Left ventricle myocardium inferior (tissue), 1 donor: ENCODE measurements at places on chromosomes 2 and 18.

DNA sequence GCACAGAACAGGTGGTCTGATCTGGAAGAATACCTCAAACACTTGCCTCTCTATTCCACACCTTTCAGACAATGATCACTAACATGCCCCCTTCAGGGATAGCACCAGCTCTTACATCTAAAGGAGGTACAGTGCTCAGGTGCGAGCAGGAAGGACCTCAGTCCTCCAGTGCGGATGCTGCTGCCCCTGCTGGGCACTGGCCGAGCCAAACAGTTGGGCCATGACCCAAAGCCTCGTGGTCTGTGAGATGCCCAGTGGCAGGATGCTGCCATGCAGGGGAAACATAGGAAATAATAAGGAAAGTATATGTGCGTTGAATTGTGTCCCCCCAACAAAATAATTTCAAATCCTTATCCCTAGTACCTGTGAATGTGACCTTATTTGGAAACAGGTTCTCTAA is 243.7 kb downstream of the NDUFA10 start:
- no peak for DNase-seq

DNA sequence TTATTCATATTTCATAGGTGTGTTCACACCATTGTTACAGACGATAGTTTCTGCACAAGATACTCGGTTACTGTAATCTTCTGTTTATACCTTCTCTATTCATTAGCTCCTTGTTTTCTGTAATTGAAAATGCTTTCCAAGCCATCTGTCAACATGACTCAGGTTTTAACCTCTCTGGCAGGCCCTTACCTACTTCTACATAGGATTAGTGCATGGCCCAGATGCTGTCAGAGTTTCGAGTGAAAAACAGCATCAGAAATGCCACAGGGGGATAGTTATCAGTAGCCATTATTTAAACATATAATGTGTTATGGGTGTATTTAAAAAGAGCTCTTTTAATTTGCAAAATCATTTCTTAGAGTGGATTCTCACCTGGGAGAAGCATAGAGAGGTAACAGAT is 596.4 kb downstream of the FBXO15 start:
- DNase-seq: no peak

GRCh38 chr2:236632295-236633218 is 62.9 kb downstream of the ACKR3 start:
- no peak for DNase-seq

- DNase-seq: no peak
These were observed 57.8 kb upstream of the NEUROD1 start for GRCh38 chr2:181738074-181738473.

- DNase-seq: no peak
These were observed 340.3 kb downstream of the PLCL1 start for GRCh38 chr2:198144660-198145059.

GRCh38 chr2:54977149-54977548 is 73.1 kb downstream of the RTN4 start:
- no peak for DNase-seq

DNA sequence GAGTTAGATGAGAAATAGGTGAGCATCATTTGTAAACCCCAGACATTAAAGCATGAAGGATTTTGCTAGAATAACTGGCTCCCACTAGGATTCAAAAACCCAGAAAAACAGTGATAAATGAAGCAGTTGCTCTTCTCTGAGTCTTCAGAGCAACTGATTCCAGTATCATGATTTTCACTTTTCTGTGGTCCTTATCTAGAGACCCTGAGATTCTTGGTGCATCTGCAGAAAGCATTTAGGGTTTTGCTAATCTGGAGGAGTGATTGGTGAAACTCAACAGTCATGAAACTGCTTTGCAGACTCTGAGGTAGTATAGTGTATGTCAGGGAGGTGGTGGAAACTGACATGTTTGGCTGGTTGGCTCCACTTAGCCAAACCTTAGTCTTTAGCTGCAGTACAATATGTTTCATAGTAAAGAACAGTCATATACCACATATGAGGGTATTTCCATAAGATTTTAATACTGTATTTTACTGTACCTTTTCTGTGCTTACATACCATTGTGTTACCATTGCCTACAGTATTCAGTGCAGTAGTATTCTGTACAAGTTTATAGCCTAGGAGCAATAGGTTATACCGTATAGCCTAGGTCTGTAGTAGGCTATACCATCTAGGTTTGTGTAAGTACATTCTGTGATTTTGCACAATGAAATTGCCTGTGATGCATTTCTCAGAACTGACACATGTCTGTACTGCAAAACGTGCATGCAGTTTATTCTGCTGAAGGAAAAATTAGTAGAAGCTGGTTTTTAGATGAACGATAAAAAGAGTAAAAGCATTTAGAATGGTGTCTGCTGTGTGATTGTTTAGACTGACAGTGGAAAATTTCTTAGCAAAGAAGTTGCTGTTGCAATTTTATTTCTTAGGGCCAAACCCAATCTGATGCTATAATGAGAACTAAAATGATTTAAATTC is 23.8 kb downstream of the EML4 start:
- DNase-seq: no peak

GRCh38 chr2:63590626-63591408 is 2.1 kb downstream of the MDH1 start:
- DNase-seq: no peak

GRCh38 chr2:37748541-37748940 is 77.1 kb upstream of the CDC42EP3 start:
- DNase-seq: no peak

DNA sequence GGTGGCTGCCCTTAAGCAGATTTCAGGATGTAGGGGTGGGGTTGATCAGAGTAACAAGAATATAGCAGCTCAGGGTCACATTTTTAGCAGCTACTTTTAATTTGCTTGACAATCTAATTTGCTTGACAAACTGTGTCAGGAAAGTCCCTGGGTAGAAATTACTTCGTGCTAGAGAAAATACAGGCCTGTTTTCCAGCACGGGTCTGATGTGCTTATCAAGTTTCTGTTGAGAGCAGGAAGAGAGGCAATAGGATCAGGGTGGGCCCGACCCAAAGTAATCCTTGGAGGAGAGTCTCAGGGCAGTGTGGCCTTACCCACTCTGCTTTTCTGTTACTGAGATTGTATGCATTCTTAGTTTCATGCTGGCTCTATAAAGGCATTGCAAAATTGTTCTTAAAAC is 221.5 kb downstream of the TSN start:
- DNase-seq: no peak

- DNase-seq: no peak
These were observed 23.6 kb downstream of the KCNE4 start for GRCh38 chr2:223075301-223076270.

DNA sequence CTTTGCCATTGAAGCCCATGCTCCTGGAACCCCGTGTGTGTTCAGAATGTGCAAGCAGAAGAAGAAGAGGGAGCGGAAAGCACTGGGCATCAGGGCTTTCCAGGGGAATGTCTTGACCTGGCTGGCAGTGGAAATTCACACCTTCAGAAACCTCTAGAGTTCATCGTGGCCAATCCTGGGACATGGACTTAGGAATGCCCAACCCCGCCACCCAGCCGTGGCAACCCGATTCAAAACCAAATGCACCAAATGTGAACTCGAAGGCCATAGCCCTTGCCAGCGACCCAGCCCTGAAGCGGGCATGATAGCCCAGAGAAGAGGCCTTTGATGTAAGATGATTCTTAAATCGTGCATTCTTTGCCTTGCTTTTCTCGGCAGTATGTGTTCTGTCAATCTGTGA is 69.4 kb downstream of the ADI1 start:
- DNase-seq: no peak

GRCh38 chr2:36444216-36444936 is 88.8 kb downstream of the CRIM1 start:
- no peak for DNase-seq

DNA sequence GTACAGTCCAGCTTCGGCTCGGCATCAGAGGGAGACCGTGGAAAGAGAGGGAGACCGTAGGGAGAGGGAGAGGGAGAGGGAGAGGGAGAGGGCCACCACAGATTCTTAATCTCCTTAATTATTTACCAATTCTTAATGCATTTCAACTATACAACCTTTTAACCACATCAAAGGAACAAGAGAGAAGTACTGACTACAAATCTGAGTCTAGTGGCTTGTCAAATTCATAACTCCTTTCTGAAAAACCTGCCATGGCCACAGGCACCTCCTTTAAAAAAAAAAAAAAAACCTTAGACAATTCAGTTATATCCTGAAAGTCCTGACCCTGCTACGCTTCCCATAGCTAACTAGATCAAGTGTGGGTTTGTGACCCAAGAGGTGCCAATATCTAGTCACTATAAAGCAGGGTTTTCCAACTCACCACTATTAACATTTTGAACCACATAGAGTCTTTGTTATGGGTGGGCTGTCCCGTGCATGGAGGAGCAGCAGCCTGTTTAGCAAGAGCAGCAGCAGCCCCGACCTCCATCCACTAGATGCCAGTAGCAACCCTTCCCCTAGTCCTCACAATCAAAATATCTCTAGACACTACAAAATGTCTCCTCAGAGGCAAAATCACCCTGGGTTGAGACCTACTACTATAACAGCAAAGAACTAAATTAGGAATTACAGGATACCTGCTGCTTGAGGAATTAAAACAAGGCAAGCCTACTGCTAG is 6.8 kb downstream of the ESCO1 start:
- DNase-seq: no peak

DNA sequence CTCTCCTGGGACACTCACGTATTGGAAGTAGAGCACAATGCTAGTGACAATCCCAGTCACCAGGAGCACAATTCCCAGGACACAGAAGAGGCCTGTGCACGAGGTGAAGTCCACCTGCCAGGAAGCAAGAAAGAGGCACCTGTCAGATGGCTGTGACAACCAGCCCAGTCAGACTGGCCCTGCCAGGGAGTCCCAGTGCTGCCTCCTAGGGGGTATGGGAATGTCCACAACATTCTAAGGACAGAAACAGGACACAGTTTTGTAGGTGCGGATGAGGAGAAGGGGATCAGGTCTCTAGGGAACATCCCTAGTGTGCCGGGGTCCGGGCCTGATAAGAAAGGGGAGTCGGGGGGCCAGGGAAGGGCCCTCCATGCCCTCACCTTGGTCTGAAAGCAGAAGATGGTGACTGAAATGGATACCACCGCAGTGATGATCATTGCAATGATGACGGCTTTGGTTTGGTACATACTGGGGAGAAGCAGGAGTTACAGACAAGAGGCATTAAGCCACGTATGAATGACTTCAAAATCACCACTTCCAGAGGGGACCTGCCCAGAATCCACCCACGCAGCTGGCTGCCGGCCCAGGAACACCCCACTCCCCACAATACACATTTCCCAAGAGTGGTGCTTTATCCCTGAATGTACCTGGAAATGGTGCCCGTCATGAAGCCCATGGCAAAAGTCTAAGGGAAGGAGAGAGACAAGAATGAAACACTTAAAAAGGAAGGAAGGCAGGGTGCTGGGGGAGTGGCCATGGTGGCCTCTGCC is 6.9 kb downstream of the PNKD start:
- no peak for DNase-seq

- no peak for DNase-seq
These were observed 84.0 kb downstream of the SH3RF3 start for GRCh38 chr2:109212836-109213563.

GRCh38 chr2:203650860-203651613 is 55.4 kb upstream of the CD28 start:
- DNase-seq: no peak

DNA sequence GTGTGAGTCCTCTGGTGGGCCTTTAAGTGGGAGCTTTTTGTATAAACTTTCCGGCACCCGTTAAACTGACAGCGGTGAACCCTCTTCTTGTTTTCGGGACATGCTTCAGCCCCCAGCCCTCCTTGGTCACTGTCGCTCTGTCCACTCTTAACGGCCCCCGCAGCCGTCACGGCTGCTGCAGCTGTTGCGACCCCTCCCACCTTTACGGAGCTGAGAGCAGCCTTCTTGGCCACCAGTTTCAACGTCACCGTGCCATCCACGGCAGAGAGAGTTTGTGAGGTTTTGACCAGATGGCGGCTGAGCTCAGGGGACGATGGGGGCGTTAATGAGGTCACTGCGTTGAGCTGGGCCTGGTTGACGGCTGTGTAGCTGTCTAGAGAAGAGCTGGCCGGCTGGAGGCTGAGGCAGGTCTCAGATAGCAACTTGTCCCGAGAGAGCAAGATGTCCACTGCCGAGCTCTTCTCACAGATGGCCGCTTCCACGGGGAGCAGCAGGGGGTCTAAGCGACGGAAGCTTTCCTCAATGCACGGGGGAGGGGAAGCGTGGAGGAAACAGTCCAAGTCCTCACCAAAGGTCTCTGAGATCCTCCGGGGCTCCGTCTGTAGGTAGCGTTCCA is 41.9 kb downstream of the KLF7 start:
- no peak for DNase-seq

- DNase-seq: no peak
These were observed 3.5 kb downstream of the PRKD3 start for GRCh38 chr2:37321029-37321682.

DNA sequence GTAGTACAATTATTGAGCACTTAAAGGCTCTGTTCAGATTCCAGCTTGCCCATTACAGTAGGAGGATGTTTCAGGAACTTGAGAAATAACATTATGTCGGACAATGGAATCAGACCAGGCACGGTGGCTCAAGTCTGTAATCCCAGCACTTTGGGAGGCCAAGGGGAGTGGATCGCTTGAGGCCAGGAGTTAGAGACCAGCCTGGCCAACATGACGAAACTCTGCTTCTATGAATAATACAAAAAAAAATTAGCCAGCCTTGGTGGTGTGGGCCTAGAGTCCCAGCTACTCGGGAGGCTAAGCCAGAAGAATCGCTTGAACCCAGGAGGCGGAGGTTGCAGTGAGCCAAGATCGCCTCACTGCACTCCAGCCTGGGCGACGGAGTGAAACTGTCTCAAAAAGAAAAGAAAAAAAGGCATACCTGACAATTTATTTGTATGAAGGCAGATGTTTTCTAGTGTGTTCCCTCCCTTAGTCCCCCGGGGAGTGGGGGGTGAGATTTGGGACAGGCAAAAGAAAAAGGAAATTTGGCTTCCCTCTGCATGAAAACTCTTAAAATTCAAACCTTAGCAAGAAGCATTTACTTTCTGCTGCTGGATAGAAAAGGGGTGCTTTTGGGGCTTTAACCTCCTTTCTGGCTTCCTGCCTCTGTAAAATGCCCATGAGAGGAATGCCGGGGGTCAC is 13.7 kb upstream of the ZNF532 start:
- no peak for DNase-seq

DNA sequence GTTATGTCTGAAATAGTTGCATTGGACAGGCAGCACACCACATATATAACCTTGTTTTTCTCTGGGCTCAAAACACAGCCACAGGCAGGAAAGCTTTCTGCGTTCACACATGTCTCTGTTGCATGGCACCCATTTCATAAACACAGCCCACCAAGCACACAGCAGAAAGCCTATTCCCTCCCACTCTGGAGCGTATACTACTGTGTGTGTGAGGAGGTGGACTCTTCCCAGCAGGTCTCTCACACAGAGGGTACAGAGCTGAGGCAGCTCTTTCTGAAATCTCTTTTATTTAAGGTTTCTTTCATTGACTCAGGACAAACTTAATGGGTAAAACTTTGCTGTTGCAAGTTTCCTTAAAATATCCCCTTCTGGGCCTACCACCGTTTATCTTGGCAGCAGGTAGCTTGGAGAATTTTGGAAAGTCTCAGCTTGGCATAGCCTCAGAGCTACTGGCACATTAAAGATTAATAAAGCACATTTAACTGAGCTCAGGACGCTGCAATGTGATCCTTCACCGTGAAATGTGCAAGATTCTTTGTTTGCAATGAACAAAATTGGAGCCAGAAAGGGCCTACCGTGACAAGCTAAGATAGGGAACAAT is 105.1 kb upstream of the NCKAP5 start:
- no peak for DNase-seq
